ENCODE measurements at places on chromosomes 16 and 17.

GRCh38 chr17:63402431-63403212 lies 43.5 kb downstream of the CYB561 start:
- DNase-seq = no peak

DNA sequence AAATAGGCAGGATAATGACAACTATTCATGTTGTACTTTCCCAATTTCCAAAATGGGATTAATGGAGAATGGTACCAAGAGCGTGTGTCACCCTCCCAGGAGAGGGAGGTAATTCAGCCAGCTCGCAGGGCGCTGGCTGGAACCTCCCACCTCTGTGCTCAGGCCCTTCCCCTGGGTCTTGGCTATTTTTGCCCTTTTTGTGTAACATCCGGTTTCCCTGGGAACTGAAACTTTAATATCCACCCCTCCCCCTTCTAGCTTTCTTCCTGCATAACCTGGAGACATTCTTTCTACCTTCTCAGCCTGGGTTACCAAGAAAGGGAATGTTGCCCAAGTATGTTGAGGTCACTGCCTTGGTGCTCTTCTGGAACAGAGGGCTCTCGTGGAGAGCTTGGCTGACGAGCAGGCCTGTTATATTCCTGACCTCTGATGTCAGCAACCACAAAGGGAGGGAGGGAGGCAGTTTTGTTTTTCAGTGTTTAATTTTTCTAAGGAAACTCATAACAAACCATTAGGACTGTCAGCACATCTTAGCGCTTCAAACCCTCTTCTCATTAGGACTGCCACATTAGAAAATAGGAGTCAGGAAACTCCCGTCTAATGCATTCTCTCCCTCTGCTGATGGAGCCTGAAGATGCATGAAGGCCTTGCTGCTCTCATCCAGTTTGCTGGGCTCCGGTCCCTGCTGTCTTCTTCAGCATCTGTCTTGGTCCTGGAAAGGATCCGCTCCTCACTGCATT lies 25.6 kb downstream of the ITGB3 start:
- no peak for DNase-seq

DNA sequence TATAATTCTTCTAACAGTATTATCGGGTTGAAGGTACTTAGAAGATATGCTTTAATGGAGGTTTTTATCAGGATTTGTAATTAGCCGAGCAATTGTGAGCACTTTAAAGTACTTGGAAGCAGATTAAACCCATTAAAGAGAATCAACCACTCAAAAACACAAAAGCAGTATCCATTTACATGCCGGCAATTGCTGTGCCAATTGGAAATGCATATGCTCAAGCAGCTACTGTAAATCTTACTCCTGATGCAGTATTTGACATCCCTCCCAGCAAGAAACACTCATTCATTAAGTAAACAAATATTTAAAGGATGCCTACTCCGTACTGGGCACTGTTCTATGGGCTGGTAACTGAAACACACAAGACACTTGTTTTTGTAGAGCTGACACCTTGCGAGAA lies 11.4 kb upstream of the CCL1 start:
- no peak for DNase-seq

DNA sequence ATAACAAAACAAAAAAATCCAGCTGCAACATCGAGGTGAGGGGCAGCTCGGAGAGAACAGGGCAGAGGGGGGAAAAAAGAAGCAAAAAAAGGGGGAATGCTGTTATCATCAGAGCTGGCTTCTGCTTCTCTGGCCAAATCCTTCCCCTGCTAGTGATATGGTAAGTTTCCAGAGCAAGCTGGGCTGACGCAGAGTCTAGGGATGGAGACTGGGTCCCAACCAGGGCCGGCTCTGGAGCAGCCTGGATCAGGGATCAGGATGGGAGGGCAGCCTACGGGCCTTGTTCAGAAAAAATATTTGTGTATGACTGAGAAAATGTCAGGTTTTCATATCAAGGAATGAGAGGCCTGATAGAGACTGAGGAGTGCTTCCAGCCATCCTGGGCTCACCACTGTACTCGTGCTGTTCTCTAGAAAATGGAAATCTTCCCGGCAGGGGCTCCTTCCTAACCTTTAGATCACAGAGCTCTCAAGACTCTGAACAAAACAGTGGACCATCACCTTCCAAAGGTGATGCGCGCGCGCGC lies 726 bp upstream of the C1QTNF1 start:
- DNase-seq = no peak

DNA sequence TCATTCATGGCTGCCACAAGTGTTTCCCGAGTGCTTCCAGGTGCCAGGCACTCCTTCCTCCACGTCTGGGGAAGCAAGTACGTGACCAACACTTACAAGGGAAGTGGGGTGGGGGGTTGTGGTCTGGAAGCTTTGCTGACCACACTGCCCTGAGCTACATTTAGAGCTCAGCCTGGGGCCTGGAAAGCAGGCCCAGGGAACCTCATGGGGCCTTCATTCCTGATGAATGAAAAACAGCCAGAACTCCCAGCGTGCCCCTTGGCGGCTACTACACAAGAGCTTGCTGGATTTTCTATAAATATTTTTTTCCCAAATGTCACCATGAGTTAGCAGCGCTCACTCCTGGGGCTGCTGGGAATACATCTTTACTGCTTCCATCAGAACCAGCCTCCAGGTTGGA lies 73.3 kb downstream of the ABCC12 start:
- no peak for DNase-seq

- DNase-seq = no peak
Measured at GRCh38 chr16:58266336-58266735, 28.5 kb downstream of the PRSS54 start.

GRCh38 chr17:40322358-40323315 lies 13.7 kb downstream of the RARA start:
- DNase-seq = peak; percentile 47

- DNase-seq = no peak
Measured at GRCh38 chr16:29656688-29657523, 6.1 kb upstream of the SPN start.

- DNase-seq = no peak
Measured at GRCh38 chr16:85185303-85186100, 73.2 kb upstream of the CIBAR2 start.

DNA sequence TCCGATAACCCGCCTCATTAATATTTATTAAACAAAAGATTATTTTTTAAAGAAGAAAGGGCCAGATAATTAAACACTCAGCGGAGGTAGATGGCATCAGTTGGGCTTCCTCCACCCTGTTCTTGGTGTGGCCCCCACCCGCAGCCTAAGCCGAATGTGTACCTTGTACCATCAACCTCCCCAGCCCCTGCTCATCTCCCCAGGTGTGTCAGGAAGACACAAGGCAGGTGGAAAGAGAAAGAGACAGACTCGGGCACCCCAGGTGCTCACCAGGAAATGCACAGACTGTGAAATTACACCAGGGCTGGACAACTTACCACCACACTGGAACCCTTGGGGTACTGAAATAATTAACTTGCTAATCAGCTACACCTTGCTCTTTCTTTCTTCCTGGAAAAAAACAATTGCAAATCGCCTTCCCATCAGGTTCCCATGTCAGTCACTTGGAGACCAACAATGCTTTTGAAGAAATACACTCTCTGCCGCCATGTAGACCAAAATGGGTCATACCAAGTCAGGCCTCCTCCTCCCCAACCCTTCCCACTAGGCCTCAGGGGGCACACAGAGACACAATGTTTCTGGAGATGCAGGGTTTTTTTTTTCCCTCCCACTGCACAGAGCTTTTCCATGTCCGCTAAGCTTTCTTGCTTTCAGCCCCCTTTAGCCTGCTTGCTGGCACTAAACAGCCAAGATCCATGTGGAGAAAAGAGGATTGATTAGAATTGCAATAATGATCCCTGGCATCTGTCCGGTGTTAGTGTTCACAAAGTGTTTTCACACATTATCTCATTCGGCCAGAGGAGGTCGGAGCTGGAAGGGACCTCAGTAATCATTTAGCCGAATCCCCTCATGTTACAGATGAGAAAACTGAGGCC lies 8.6 kb upstream of the LHX1 start:
- no peak for DNase-seq

DNA sequence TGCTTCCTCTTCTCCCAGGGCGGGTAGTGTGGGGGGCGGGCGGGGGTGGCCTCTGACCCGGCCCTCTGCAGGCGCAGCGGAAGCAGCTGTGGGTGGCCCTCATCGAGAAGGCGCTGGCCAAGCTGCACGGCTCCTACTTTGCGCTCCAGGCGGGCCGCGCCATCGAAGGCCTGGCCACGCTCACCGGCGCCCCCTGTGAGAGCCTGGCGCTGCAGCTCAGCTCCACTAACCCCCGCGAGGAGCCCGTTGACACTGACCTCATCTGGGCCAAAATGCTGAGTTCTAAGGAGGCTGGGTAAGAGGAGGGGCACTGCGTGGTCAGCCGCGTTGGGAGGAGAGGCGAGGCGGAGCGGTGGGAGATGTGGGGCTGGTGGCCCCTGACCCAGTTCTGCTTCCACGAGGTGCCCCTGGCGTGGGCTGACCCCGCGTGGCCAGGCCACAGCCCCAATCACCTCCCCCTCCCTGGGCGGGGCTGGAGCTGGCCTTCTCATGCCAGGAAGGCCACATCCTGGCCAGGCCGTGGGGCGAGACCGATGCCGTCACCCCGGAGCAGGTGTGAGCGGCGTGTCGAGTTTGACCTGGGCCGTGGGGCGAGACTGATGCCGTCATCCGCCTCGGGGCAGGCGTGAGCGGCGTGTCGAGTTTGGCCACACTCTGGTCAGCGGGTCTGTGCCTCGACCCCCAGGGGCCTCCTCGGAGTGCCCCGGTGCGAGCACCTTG lies 10.5 kb upstream of the PRR35 start:
- DNase-seq = no peak

DNA sequence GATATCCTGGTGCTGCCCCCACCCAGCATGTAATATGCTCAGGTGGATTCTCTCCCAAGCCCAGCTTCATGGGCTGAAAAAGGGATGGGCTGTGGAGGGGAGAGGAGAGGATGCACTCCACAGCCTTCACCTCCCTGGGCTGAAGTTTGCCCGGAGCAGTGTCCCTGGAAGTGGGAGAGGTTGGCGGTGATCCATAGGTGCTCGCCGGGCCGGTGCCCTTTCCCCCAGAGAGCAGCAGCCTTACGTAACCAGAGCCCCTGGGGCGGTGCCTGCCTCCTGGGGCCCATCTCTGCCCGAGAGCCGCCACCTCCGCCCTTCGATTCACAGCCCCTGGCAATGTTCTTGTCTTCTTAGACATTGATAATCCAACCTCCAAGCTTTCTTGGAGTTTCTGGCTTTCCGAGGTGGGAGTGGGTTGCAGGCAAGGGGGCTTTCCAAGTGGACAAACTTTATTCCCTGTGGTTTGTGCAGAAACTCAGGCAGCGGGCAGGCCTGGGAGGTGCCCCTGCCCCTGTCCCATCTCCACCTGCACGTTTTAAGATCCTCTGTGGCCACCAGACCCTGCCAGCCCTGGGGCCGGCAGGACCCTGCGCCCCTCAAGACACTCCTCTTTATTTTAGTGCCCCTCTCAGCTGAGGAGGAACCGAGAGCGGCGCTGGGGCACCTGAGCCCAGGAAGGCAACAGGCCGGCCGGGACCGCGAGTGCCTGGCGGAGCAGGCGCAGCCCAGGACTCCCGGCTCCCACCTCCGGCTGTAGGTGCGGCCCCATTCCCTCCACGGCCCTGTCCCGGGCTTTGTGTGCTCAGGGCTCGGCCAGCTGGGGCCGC lies 3.1 kb upstream of the WDR90 start:
- no peak for DNase-seq

GRCh38 chr16:87426423-87427215 lies 34.5 kb downstream of the MAP1LC3B start:
- DNase-seq = no peak

DNA sequence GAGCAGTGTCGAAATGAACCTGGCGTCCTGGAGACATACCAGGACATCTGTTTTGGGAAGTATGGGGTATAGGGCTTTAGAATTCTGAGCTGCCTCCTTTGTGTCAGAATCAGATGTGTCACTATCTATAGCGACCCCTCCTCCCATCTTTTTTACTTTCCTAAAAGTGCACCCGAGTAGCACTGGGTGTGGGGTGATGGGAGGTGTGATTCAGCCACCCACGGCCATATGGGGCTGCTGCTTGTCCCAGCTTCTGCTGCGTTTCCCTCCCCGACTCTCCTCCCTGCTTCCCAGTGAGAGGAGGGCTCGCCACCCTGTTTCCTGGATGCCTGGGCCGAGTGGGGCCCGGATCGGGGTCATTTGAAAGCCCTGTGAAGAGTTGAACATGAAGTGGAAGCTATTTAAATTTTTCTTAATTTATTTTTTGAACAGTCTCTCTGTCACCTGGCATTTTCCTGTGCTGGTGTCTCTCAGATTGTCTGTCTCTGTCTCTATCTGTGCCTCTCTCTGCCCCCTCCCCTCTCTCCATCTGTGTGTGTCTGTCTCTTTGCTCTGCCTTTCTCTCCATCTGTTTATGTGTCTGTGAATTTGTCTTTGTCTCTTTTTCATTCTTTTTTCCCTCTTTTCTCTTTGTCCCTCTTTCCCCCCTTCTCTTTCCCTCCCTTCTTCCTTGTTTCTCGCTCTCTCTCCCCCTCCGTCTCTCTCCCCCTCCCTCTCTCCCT lies 638.8 kb upstream of the EEF2KMT start:
- no peak for DNase-seq

DNA sequence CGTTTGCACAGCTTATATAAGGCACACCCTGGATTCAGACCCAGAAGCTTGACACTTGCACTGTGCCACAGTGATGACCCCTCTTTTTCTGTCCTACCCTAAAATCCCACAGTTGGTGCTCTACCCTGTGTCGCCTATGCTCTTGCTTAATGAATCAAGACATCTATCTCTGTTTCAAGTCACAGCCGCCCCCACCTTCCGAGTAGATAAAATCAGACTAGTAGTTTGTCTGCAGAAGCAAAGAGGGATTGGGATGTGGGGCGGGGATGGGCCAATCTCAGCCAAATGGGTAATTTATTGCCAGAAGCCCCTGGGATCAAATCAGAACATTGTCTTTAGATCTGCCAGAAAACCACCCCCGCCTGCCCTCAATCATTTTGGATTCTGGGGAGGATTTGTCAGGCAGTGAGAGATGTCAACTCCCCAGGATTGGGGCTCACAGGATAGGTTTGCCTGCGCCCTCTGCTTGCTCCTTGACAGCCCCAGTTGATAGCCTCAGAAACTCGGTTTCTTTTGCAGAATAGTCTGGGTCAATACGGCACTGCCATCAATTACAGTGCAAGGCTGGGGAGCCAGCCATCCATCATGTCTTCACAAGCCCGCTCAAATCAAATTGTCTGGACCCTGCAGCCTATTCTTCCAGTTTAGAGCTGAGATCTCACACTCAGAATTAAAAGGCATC lies 520.8 kb downstream of the GRIN2A start:
- no peak for DNase-seq

- no peak for DNase-seq
Measured at GRCh38 chr16:74563828-74564263, 43.1 kb downstream of the GLG1 start.

DNA sequence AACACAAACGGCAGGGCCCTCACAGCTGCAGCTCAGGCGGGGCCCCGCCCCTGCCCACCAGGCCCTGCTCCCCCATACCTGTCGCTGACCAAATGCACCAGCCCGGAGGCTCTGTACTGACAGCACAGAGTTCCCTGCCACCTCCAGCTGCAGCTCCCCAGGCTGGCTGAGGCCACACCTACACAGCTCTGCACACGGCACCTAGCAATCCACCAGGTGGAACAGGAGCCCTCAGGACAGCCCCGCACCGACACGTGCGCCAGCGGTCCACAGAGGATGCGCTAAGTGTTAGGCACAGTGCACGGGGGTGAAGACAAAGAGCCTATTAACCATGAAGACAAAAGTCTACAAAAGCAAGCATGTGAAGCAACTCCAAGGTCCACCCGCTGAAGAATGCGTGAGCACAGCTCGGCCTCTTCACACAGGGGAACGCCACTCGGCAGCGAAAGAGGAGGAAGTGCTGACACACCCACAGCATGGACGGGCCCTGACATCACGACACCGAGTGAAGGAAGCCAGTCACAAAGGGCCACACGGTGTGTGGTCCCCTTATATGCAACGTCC lies 5.4 kb downstream of the ZCCHC14 start:
- DNase-seq = no peak

All from activated gamma-delta T cell (primary cell).